ENCODE measurements at places on chromosomes 11 and 22.

DNA sequence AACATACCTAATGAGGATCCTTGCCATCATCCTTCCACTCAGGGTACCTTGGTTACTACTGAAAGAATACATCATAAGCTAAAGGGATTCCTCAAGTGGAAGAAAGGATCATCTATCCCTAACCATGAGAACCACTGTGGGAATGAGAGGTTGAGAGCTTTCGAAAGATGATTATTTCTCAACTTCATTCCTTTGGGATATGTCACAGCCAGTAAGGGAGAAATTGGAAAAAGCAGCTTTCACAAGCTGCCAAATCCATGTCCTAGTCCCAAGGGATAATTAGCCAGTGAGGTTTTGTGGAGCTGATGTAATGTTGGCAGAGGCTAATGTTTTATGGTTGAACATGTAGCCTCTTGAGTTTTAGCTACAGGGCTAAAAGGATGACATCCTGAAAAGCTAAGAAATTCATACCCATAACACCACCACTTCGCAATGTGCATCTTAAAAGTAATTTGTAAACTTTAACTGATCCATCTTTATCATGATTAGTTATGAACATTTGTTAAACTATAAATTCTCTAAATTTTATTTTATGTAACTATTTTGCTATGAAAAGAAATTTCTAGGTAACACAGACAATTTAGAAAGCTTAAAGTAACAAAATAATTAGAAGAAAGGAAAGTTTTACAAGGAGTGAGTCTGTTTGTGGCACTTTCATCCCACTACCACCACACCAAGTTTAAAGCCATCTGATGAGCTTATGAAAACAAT is 123.9 kb downstream of the MRTFA start:
- peak; percentile 33 for DNase-seq

- no peak for DNase-seq
These were observed 2.1 kb upstream of the DGKZ start for GRCh38 chr11:46345131-46345597.

DNA sequence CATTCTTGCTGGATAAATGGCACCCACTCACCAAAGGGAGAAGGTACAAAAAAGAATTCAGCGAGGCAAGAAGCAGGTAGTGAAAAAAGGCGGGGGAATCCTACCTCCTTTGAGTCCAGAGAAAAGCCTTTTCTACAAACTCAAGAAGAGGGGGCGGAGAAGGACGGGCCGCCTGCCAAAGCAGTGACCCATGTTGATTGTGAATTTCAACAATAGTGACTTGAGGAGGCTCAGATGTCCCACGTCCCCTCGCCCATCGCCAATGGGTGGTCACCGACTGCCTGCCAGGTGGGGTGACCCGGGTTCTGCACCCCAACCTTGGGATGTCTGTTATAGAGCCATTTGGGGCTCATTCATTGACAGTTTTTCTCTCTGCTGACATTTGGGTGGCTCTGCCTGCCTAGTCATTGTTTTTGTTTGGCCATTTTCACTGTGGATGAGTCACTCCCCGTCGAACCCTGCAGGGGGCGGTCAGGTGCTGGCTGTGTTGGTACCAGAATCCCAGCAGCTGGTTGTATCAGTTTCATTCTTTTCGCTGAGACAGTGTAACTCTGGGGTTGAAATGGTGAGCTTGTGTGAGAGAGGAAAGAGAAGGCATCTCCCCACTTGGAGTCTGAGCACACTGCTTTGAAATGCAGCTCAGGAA is 163.4 kb upstream of the NCAM1 start:
- DNase-seq = peak; percentile 77

GRCh38 chr11:116600930-116601329 is 171.9 kb downstream of the BUD13 start:
- no peak for DNase-seq

DNA sequence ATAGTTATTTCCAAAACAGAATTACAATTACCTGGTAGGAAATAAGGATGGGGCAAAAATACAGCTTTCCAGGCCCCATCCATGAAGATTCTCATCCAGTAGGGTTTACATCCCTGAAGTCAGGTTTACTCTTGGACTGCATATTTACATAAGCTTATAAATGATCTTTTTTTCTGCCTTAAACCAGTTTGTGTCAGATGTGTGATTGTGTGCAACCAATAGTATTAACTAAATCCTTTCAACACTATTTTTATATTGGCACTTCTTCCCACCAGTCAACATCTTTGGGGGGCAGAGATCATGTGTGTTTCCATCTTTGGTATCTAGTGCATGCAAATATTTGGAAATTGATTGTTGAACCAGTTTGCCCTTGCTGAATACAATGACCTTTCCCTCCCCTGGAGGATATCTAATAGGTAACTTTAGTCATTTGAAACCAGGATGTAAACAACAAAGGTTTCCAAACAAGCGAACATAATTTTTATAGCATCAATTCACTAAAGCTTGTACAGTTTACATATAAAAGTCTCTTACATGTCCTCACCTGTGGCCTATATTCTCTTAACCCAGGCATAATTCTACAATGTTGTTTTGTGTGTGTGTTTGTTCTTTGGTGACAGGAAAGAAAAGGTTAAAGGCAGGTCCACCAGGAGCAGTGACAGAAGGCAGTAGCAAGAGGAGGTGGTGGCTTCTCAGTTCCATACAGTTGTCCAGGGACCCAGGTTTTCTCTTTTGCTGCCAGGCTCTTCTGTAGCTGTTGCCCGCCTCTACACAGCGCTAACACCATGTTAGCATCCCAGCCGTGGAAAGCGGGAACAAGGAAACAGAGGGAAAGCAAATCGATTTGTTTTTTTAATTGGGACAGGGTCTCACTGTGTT is 1.7 kb upstream of the ME3 start:
- no peak for DNase-seq

- DNase-seq = no peak
These were observed 78.5 kb downstream of the RPS6KA4 start for GRCh38 chr11:64437426-64437825.

DNA sequence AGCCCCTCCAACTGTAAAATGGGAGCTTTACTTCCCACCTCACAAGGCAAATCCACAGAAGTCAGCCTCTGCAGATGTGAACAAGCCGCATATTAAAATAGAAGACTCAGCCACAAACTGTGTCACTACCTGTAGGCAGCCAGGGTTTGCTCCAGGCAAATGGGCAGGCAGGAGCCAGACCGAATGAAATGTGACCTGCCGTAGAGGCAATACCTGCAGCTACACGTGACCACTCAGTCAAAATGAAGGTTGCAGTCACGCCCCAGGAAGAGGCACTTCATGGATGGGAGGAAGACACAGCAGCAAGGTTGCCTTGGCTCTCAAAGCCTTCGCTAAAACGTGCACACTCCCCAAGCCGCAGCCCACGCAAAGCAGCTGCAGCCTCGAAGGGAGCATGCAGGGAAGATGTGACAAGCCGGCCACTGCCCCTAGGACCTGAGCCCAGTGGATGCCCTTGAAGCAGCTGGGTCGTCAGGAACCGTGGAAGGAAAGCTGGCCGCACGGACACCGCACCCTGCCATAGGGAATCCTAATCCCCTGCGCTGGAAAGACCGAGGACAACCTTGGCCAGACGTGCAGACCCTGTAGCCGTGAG is 53.1 kb downstream of the SHANK2 start:
- no peak for DNase-seq

- peak; percentile 84 for DNase-seq
These were observed 12.7 kb downstream of the C11orf91 start for GRCh38 chr11:33687733-33688479.

DNA sequence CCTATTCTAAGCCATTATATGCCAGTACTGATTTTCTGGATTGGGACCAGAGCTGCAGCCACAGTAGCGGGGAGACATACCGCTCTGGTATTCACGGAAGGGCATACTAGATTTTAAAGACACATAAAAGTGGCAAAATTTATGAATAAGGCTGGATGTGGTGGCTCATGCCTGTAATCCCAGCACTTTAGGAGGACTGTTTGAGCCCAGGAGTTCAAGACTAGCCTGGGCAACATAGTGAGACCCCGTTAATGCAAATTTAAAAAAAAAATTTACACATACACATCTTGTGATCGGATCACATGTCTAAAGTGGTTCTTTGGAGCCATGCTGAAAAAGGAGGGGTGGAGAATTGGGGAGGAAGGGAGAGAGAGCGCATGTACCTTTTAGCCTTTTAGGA is 9.0 kb downstream of the RPL27A start:
- DNase-seq = no peak

DNA sequence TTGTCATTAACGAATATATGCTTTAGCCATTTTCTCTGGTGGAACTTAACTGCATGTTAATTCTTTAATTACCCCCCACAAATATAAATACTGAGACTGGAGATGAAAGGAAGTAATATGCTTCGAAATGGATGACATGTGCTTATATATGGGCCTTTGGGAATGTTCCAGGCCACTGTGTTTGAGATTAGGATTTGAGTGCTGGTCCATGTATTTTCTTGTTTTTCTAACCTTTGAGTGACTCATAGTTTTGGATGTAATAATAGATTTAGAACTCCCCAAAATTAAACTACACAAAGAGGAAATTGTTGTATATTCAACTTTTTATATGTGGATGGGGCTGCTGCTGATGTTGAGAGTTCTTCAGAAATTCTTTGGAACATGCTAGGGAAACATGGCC is 54.2 kb downstream of the EXT2 start:
- DNase-seq = no peak
